ENCODE measurements at places on chromosomes 6 and 20.

GRCh38 chr6:156994215-156995076, 217.3 kb downstream of the ARID1B start:
- DNase-seq = no peak

- no peak for DNase-seq
Observed at GRCh38 chr20:24693466-24694156, 224.2 kb downstream of the SYNDIG1 start.

DNA sequence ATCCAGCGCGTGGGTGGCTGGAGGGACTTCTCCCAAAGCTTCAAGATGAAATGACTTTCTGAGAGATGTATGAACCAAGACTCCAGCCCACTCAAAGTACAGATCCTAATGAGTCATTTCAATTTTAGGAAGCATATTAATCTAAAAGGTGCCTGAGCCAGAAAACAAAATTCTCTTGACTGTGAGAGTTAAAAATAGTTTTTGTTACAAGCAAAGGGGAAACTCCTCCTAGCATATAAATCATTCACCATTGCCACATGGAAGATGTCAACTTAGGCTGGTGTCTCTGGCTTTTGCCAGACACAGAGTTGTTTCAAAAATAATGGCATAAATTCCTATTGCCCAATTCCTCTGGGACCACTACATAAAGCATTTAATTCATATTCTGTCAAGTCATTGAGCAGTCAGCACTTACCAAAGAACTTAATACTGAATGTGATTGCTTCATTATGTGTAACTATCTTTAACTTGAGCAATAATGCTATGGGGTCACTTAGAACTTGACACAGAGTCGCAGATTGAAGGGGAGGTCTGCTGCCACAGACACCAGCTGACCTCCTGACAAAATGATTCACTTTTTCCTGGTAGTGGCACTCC, 280.6 kb downstream of the SLC35F1 start:
- no peak for DNase-seq

DNA sequence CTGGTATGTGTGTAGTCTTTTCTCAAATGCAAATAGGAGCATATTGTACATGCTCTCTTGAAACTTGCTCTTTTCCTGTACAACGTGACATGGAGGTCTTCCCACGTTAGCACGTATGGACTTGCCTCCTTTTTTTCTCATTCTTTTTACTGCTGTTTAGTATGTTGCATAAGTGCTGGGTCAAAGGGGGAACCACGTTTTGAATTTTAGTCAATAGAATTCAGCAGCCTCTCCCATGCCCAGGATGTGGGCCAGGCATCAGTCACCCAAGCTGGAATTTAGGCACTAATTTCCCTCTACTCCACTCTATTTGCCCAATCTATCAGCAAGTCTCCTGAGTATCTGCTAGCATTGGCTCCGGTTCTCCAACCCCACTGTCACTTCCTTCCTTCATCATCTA, 41.5 kb upstream of the RNF24 start:
- no peak for DNase-seq

GRCh38 chr6:14664621-14665315, 547.2 kb downstream of the CD83 start:
- DNase-seq = no peak

GRCh38 chr20:52071136-52071535, 120.4 kb downstream of the ZFP64 start:
- no peak for DNase-seq

DNA sequence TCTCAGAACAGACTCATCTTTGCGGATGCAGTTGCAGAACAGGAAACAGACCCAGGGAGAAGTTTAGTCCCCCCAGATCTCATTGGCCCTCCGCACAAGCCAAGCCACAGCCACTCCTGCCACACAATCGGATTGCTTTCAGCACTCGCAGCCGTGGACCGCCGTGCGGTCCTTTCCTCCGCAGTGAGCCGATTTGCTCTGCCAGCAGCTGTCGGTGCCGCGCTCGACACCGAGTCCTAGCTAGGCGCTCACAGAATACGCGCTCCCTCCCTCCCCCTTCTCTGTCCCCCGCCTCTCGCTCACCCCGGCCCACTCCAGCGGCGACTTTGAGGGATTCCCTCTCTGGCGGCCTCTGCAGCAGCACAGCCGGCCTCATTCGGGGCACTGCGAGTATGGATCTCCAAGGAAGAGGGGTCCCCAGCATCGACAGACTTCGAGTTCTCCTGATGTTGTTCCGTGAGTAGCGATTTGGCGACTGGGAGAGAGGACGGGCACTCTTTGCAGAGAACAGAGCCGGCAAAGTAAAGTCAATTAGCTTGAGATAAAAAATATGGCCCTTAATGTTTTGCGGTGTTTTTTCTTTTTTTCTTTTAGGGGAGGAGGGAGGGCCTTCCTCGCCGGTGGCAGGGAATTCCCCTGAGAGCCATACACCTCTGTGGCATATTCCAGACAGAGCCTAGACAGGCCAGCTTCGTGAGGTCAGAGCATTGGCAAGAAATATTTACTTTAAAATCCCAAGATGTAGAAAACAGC, at the start of gene LAMP5:
LAMP5 (plus strand) TSS at position 130 of the 753 bp plus-strand sequence; CDS start at position 393, 263 bp downstream.
- no peak for DNase-seq

- no peak for DNase-seq
Observed at GRCh38 chr6:156848123-156848522, 70.9 kb downstream of the ARID1B start.

DNA sequence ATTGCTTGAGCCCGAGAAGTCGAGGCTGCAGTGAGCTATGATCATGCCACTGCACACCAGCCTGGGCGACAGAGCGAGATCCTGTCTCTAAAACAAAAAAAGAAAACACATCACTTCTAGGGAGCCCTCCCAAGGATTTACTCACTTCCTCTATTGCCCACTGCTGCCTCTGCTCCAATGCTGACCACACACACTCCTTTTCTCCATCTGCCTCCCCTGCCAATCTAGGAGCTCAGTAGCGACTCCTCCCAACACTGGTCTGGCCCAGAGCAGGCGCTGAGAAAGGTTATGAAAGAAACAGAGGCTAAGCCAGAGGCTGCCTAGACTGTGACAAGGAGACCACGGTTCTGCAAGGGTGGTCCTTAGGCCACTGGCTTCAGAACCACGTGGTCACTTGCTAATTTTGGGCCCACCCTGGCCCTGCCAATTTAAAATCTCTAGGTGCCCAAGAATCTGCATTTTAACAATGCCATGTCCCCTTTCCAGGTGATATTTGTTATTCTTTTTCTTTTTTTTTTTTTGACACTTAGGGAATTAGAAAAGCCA, 1.3 kb upstream of the E2F1 start:
- no peak for DNase-seq

DNA sequence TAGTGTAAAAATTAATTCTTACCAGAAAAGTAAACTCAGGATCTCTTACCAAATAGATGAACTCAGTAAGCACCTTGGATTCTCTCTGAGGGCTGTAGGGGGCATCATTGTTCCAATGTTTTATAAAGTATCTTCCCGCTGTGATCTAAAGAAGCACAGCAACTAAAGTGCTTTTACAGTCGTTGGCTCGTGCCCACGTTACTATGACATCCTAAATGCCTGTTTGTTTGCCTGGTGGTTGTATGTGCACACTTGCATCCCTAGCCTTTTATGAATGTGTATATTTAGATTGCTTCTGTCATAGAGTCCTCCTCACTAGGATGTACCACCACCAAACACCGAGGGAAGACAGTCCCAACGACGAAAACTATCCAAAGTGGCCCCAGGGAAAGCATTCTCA, 34.5 kb downstream of the SLX4IP start:
- DNase-seq = no peak

GRCh38 chr6:154511791-154512190, 1.3 kb upstream of the CNKSR3 start:
- no peak for DNase-seq

DNA sequence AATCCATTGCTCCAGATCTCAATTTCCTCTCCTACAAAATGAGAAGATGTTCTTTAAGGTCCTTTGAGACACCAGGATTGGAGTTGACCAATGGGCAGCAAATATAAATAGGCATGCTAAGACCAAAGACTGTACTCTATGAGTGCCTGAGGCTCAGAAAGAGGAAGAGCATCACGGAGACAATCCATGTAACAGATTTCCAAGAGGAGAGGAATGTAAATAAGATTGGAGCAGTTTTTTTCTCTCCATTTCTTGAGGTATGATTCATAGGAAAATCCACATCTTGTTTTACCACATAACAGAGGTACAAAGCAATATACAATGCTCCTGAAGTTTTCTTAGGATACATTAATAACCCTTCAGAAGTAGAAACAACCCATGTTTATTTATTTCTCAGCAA, 109.8 kb downstream of the UBE3D start:
- no peak for DNase-seq

GRCh38 chr6:147238906-147239305, 34.7 kb downstream of the STXBP5 start:
- DNase-seq = no peak

- no peak for DNase-seq
Observed at GRCh38 chr6:15626878-15627674, 35.8 kb downstream of the DTNBP1 start.

- no peak for DNase-seq
Observed at GRCh38 chr6:24272553-24272952, 85.3 kb downstream of the DCDC2 start.

- no peak for DNase-seq
Observed at GRCh38 chr6:38739532-38739931, 24.4 kb downstream of the DNAH8 start.

DNA sequence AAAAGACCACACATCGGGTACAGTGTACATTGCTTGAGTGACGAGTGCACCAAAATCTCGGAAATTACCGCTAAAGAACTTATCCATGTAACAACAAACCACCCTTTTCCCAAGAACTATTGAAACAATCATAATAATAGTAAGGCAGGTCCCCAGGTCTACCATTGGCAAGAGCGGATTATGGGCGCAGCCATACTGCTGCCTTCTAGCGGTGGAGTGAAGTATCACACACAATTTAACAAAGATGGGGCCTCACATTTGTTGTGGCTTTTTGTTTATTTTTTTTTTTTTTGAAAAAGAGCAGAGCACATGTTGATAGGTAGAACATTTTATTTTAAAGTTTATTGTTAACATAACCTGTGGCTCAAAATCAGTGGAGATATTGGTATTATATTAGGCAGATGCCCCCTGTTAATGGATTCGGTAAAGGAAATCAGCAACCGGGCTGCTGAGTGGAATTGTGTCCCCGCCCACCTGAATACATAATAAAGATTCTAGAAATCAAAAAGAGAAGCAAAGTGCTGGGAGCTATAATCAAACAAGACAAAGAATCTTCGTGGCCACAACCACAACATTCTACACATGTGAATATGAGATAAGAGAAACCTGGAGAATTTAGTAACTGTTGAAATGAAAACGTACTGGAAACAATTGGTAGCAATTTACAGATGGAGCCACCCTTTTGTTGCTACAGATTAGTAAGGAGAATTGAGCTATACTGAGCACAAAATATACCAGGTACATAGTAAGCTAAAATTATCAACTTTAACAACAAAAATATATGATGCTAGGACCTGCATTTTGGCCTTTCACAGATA, 94.2 kb upstream of the EXOC2 start:
- DNase-seq = peak; percentile 19

DNA sequence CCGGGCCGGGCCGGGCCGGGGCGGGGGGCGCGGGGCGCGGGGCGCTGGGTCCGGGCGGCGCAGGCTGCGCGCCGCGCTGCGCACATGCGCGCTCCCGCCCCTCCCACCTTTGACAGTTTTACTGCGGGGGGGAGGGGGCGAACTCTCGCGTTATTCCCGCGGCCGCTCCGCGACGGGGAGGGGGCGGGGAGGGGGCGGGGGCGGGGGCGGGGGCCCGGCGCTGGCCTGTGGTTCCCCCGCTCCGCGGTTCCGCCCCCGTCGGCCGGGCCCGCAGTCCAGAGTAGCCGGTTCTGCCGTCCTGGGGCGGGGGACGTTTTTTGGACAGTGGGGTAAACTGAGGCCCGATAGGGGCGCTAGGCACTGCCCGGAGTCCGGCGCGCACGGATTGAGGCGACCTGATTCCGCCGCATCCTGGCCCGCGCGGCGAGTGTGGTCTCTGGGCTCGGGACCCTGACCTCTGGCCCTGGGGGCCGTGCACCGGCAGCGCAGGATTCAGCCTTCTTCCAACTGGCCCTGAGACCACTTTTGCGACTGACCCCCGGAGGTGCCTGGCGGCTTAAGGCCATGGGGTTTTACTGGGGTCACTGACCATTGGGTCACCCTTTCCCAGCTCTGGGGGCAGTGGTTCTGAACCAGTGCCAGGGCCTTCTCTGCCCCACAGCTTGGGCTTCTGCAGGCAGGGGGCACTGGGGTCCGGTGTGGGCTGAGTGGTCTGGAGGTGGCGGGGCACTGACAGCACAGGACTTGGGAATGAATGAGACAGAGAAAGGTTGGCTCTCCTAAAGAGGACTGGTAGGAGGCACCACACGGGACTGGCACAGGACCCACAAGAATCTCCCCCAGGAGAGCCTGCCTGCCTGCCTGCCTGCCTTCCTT, at the start of gene ZNF512B:
ZNF512B (minus strand) TSS at position 93 of the 876 bp plus-strand sequence. CDS start 1,980 bp downstream, outside the sequence.
- peak; percentile 82 for DNase-seq
